ENCODE measurements at places on chromosomes 13 and 19.

- DNase-seq, result peak; percentile 34
These were observed 598 bp upstream of the LPAR2 start for GRCh38 chr19:19628501-19629134.

DNA sequence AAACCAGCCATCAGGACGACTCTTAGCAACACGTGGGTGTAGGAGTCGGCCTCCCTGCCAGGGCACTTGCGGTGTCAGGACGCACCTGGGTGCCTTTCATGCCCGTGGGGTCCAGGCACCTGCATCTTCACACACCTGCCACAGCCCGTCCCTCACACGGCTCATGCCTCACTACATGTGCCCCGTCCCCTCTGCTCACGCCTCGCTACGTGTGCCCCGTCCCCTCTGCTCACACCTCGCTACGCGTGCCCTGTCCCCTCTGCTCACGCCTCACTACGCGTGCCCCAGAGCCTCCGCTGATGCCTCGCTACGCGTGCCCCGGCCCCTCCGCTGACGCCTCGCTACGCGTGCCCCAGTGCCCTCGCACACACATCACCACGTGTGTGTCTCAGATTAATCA is 58.0 kb upstream of the F7 start:
- DNase-seq, result no peak

DNA sequence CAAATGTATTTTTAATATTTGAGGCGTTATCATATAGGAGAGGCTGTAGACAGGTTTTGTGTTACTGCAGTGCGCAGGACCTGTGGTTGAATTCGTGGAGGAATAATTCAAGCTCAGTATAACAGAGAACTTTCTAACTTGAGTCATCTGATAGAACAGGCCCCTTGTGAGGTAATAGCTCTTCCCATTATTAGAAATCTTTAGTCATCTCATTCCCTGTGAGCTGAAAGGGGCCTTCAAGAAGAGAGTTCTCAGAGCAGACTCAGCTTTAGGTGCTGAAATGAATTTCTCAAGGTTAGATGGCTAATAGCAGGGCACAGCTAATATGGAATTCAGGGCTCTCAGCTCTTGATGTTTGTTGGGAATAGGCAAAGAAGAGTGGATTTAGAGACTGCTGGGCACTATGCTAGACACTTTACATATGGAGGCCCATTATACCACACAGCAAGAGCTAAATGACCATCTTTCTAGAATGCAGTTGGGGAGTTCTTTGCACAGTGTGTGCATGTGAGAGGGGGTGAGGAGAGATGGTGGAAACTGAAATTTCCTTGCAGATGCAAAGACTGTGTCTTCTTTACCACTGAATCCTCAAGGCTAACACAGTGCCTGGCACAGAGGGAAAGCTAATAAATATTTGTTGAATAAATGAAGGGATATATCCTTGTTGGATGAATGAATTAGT is 89.5 kb downstream of the DGKH start:
- no peak for DNase-seq

GRCh38 chr19:41019346-41019745 is 28.3 kb downstream of the CYP2B6 start:
- DNase-seq, result no peak

DNA sequence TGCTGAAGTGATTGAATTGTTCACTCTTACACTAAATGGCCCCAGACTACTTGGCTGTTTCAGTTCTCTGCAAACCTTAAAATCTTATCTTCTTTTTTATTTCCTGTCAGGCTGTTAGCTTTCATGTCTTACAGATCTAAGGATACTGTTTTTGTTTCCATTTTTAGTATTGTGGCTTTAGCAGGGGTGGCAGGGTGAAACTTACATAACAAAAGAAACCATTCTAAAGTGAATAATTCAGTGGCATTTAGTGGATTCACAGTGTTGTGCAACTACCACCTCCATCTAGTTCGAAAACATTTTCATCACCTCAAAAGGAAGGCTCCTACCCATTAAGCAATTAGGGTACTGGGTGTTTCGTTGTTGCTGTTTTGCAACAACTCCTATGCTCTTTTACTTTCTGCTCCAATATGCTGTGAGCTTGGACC is 19.8 kb downstream of the TMEM272 start:
- DNase-seq, result no peak

All from activated CD4-positive, alpha-beta T cell treated with anti-CD3 and anti-CD28 coated beads, Interleukin-2, amount 50 U/mL, for 48 hours (primary cell).